SK-N-SH (cell line): ENCODE measurements at places on chromosomes 1 and 21.

DNA sequence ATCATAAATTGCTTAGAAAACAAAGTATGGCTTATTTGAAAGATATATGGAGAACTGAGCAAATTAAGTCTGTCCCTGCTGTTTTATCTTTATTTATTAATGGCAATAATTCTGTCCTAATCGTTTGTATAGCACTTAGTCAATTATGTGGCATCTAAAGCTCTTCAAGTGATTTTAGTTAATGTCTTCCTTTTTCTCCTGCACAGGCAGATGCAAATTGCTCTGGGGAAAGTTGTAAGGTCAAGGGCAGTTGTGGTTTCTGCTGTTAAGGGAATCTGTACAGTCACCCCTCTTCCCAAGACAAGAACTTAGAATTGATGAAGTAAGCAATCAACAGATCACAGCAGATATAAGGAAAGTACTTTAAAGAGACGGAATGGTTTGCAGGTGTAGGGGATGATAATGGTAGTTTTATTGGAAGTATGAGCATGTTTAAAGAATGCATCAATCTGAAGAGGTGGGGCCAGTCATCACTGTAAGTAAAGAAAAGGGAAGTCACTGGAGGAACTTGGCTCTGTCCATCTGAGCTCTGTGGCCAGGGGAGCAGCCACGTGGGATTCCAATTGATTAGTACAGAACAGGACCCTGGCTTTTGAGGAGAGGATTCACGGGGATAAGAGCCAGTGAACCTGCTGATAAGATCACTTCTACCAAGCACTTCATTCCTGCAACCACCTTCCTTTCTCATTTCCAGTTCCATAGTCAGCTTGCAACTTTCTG, 116.0 kb upstream of the KCNJ6 start:
- DNase-seq: no peak

- no peak for DNase-seq
Observed at GRCh38 chr1:51415963-51416362, 85.6 kb upstream of the TTC39A start.

DNA sequence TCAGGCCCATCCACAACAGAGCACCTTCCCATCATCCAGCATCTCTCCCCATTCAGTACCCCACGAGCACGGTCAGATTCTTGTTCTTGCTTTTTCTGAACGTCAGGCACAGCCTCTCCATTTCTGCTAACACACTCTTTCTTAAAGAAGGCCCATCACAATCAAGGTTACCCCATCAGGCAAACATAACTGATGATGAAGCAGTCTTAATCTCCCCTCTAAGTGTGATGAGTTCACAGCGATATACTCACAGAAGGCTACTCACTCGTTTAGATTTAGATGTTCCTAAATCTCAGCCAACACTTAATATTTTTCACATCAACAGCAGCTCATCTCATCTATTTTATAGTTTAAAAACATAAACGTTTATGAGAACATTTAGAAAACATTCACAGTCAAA, 75.6 kb downstream of the ADSS2 start:
- DNase-seq: no peak

- DNase-seq: no peak
Observed at GRCh38 chr1:235015291-235015985, 113.2 kb downstream of the TOMM20 start.

DNA sequence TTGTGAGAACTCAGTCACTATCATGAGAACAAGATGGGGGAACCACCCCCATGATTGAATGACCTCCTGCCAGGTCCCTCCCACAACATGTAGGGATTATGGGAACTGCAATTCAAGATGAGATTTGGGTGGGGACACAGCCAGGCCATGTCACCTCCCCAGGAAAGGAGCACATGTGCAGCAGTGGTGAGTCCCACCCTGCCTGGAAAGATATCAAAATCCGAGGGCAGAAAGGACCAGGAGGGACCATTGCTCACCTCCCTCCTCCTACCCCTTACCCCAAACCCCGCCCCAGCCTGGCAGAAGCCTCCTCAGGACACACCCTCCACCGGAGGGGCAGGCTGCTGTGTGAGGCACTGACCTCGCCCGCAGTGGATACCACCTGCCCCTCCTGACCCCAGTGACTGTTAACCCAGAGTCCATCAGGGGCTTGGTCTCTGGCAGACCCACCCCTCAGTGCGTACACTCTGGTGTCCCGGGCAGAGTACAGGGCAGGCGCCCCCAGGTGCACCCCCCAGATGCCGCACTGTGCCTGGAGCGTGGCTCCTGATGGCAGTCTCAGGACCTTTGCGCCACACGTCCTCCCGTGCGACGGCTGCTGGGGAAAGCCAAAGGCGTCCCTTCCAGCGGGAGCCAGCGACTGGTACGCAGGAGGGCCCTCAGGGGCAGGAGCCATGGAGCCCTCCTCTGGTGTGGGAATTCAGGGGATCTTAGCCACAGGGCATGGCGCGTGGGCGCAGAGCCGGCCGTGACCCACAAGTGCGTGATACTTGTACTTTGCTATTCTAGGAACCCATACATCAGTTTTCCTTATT, 20.9 kb downstream of the PDXK start:
- DNase-seq: peak; percentile 53

DNA sequence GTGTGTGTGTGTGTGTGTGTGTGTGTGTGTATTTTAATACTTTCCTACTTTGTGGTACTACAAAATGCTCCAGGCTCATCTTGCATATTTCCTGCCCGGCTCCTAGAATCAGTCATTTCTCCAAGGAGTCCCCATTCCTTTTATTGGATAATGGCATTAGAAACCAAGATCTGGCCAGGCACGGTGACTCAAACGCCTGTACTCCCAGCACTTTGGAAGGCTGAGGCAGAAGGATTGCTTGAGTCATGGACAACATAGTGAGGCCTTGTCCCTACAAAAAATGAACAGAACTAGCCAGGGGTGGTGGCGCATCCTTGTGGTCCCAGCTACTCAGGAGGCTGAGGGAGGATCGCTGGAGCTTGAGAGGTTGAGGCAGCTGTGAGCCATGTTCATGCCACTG, 20.3 kb downstream of the EPB41 start:
- DNase-seq: no peak

DNA sequence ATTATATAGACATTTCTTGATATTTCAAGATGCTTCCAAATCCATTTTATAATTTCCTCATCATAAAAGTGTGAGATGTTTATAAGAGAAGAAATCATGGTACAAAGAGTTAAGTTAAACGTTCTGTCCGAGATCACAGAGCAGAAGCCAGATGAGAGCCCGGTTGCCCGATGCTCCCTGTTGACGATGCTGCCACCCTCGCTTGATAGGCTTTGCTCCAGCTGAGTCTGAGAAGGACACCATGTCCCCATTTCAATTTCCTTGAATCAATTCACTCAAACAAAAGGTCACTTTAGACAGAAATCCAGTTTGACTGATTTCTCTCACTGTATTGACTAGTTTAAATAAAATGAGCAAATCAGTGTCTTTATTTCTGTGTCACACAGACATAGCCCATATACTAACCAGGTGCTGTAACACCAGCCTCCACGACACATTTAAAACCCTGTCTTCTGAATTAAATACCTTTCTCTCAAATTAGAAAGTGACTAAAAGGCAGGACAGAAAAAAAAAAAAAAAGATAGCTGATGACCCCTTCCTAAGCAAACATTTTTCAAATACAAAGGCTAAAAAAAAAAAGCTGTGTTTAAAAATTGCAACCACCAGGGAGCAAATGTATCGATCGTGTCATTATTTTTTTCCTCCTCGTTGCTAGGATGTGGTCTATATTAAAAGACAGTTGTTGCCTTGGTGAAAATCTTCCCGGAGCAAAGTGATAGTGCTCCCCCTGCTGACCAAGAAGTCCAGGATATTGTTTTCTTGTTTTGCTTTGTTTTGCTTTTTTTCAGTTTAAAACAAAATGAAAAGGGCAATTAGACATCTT, 35.2 kb downstream of the DNASE2B start:
- DNase-seq: peak; percentile 59

GRCh38 chr1:110768605-110769004, 93.9 kb upstream of the KCNA3 start:
- DNase-seq: no peak

DNA sequence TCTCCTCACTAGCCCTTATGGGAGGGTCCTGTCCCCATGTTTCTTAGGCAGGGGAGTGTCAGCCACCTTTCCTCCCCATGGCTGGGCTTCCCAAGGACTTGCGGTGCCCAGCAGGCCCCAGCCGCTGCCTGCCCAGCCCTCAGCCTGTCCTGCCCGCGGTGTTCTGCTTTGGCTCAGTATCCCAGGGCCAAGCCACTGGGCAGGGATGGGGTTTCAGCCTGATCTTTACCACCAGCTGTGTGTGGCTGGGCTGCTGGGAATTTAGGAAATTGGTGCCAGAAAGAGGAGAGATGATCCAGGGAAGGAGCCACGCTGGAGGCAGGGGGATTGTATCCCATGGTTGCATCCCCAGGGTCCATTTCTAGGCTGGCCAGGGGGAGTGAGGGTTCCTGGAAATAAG, 6.9 kb upstream of the IGFN1 start:
- no peak for DNase-seq

DNA sequence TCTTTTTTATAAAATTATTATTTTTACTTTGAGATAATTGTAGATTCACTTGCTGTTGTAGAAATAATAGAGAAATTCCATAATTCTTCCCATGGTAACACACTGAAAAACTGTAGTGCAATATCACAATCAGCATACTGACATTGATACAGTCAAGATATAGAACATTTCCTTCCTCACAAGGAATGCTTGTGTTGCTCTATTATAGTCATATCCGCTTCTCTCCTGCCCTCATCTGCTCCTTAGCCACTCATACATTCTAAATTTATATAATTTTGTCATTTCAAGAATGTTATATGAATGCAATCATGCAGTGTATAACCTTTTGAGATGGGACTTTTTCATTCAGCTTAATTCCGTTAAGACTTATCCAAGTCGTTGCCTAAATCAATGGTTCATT, 320.2 kb downstream of the BARHL2 start:
- DNase-seq: no peak

DNA sequence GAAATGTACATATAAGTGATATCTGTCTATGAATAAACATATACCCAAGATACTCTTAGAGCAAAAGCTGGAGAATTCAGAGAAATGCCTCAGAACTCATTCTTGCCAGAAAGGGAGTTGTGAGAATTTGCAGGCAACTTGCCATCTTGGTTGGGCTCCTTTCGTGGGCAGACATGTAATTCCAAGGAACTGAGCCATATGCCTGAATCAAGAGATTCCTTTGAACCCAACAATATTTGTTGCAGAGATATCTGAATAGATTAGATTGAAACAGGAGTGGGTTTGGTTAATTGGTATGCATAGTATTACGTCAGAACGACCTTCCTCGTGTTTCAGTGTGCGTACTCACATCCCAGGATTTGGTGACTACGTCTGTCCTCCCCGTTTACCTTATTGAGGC, 67.0 kb downstream of the TGFB2 start:
- DNase-seq: no peak

DNA sequence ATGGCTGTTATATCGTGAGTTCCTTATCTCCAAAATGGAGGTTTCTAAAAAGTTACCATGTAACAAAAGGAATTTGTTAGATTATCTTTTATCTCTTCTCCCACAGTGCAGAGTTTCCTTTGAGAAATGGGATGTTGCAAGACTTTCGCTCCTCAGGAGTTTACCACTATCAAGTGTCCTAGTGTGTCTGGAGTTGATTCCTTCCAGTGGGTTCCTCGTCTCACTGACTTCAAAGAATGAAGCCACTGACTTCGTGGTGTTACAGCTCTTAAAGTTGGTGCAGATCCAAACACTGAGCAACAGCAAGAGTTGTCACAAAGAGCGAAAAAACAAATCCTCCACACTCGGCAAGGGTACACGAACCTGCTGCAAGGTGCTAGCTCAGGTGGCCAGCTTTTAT, 37.0 kb downstream of the SPAG17 start:
- DNase-seq: no peak

- no peak for DNase-seq
Observed at GRCh38 chr1:161987872-161988271, 35.8 kb downstream of the OLFML2B start.

DNA sequence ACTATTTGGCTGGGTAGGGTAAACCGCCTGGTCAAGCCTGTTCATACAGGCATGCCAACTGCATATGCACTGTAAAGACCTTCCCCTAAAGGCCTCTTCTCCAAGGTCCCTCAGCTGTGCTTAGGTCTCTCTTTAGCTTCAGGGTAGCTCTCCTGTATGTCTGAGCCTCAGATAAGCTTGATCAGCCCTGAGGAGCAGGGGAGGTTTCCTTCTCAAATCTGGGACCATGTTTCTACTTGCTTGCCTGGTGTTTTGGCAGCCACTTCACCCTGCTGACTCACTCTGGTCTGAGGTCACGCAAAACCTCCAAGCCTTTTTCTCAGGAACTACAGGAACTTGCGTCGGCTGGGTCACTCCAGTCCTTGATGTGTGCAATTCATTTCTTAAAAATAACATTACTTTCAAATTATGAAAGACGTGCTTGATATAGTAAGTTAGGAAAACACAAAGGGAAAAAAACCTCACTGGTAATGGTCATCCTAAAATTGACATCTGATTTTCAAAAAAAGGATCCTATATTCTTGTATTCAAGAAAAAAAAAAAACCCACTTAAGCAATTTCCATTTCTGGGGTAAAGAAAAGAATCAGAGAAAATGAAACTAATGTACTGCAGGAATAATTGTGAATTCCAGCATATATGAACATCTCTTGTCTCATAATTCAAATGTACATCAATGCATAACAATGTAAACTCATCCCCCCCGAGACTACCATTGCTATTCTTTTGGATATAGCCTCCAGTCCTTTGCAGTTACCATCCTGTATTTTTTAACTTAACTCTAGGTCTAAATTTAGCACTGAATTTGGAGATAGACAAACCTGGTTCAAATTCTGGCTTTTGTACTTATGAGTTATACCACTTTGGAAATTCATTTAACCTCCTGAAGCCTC, 24.8 kb upstream of the RNF19B start:
- no peak for DNase-seq

DNA sequence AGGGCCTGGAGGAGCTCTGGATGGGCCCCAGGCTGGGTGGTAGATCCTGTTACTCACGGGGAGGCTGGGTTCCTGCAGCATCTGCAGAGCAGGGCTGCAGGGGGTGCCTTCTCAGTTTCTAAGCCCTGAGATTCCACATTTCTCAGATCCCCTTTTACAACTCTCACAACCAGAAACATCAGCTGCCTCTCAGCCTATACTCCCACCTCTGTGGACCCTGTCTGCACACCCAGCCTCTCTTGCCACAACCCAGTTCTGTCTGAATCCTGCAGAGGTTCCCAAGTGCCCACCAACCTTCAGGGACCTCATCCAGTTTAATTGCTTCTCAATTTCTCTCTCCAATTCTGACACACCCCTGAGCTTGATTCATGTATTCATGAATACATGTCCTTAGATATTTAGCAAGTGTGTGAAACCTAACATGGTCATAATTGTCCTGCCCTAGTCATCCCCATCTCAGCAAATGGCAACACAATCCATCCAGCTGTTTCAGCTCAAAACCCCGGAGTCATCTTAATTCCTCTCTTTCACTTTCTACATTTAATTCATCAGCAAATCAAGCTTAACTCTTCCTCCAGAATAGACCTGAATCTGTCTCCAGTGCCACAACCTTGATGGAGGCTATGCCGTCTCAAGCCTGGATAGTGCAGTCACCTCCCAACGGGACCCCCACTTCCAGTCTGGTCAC, 57.0 kb upstream of the NEK2 start:
- DNase-seq: no peak

DNA sequence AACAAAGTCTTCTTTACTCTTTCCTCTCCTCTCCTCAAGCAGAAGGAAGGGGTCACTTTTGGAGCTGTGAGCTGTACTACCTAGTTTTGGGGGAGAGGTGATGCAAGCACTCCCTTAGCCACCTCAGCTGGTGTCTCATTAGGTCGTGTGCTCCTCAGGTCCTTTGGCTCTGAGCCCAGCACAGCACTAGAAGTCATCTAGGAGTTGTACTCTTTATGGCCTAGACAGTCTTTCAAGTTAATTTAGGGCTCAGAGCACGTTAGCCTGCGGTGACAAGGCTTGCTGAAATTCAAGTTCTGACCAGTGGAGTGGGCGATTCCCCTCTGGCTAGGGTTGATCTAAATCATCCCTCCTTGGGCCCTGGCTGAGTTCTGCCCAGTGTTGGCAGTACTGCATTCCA, 48.0 kb upstream of the WDR26 start:
- DNase-seq: no peak
